ENCODE measurements at places on chromosomes 11 and 22.

DNA sequence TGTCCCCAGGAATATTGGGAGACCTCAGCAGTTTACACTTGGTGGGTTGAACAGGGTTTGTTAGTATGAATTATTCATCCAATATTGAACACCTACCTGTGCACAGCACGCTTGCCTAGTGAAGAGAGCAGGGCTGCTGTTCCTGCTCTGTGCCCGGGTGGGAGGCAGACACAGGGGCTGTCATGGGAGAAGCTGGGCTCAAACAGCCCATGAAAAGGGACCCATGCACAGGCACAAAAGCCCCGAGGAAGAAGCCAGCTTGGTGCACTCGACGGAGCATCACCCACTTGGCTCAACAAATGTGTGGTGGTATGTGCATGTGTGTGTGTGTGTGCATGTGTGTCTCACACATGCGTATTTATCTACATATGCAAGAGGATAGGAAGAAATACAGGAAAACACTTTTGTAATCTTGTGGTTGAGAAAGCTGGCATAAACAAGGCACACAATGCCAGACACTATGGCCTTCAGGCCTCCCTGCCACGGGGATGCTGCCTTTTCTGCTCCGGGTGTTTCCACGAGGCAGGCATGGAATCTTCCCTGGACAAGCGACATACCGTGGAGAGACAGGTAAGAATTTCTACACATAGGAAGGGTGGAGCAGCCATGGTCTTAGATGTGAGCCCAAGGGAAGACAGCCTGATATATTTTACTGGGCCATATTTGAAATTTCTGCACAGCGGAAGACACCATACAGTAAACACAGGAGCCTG, 5.0 kb upstream of the APOBEC3A start:
- no peak for DNase-seq

DNA sequence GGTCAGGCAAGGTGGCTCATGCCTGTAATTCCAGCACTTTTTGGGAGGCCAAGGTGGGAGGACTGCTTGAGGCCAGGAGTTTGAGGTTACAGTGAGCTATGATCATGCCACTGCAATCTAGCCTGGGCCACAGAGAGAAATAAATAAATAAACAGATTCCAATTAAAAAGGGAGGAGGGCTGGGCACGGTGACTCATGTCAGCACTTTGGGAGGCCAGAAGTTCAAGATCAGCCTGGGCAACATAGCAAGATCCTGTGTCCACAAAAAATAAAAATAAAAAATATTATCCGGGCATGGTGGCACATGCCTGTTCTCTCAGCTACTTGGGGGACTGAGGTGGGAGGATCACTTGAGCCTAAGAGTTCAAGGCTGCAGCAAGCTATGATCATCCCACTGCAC, 7.5 kb downstream of the CYB561A3 start:
- no peak for DNase-seq

GRCh38 chr11:109026891-109027489, 362.1 kb downstream of the DDX10 start:
- no peak for DNase-seq

DNA sequence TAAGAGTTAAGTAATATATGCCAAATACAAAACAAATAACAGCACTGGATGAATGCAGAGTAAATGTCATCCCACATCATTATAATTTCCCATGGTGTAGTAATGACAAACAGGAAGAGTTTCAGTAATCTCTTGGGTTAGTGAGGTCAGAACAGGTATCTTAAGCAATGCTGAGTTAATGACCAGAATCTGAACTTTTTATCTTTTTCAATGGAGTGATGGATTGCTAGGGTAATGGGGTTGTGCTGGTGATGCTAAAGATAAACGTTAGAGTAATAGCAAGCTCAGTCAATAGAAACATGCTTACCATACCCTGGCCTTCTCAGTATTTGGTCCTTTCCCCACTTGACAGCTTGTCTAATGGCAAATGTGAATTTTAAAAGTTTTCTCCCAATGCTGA, 11.5 kb upstream of the BDNF start:
- no peak for DNase-seq

DNA sequence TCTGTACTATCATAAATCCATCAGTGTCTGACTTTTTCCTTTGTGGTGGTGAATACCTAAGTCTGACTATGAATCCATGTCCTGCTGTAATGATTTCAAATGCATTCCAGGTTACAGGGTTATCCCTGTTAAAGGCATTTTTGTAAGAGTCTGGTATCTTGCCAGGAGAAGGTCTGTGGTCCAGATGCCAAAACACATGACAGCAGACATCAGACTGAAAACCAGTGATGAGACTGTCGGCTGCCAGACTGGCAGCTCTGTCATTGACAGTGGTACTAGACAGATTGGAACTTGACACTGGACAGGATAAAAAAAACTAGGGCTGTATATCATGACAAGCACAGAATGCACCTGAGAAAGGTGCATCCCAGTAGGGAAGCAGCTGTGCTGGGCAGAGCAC, 301.8 kb upstream of the FAT3 start:
- DNase-seq, result no peak

DNA sequence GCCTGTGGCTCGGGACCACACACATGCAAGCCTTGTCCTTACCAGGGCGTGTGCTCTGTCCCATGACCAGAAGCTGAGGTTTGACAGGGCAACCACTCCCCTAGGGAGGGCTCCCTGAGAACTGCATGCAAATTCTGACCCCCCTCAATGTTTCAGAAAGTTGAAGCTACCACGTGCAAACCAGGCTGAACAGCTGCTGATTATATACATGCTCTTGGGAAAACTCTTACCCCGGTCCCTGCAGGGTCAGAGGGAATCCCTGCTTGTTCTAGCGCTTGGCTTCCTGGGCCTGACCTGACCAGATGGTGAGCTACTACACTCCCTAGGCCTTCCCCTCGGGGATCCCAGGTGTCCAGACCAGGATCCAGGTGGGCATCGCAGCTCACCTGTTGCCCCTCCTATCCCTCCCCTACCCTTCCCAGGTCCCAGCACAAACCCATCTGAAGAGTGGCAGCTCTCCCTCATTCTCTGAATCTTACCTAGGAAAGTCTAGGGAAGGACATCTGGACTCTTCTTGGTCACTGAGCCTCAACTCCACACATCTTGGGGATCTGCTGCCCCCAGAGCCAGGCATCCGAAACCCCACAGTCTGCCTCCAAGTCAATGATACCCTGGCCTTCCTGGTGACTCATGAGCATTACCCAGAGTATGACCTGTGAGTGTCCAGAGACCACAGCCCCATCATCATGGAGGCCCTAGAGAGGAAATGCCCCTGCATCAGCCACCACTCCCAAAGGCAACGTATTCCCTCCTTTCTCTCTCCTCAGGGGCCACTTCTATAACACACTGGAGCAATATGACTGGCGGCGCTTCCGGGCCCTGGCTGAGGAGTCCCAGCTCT, 61.5 kb downstream of the BTG4 start:
- DNase-seq, result no peak
